Mucosa of gallbladder (tissue), 1 donor: ENCODE measurements at places on chromosomes 11 and 22. TPM values are rescaled to one million over a fixed set of nuclear protein-coding genes. Genes with fewer than 3 reads are reported as not detected.

Gene PAX6
- 0.03 TPM for total RNA-seq

Gene VPREB3
- total RNA-seq = not detected

Gene UPB1
- total RNA-seq = 0.83 TPM

Gene LRRC56
- 9.4 TPM for total RNA-seq

Gene RGL4
- total RNA-seq = 0.49 TPM
